ENCODE measurements at places on chromosomes 2 and 18.

- DNase-seq = no peak
Observed at GRCh38 chr2:11161747-11162146, 6.5 kb downstream of the SLC66A3 start.

DNA sequence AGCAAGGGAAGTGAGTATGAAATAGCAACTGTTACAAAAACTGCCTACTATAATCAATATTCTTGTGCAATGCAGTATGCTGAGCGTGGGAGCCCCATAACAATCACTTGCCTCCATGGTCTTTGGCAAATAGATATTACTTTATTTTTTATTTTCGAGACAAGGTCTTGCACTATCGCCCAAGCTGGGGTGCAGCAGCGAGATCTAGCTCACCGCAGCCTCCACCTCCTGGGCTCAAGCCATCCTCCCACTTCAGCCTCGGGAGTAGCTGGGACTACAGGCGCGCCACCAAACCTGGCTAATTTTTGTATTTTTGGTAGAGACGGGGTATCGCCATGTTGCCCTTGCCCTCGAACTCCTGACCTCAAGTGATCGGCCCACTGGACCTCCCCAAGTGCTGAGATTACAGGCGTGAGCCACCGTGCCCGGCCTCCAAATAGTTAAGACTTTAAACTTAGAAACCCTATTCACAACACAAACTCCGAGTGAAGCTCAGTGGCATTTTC lies 1.2 kb upstream of the CCNT2 start:
- peak; percentile 21 for DNase-seq

GRCh38 chr2:101516823-101517690 lies 42.1 kb upstream of the RFX8 start:
- DNase-seq = no peak

GRCh38 chr2:163752267-163752666 lies 16.5 kb upstream of the FIGN start:
- DNase-seq = no peak

DNA sequence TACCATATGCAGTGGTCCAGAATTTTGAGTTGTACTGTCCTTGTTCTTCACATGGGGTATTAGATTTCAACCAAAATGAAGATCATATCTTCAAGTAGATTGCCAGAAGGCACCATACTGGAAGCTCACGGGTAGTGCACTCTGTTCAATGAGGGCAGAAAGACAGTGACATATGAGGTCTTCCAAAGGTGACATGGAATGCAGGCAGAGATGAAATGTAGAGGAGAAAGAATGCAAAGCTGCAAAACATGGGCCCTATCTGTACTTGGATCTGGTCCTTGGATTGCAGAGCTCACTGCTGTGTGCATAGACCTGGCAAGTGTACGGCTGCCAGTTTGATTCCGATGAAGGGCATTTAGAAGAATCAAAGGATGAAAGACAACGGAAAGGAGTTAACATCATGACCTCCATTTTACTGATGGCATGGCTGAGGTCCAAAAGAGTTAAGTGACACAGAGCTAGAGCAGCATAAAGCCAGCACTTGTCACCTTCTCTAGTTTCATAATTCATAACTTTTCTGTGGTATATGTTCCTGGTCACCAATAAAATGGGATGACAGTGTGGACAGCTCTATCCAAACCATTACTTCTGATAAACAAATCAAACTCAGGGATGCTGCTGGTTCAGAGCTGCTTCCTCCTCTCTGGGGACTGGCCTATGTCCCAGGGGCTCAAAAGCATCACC lies 64.7 kb downstream of the BCL2 start:
- DNase-seq = no peak

DNA sequence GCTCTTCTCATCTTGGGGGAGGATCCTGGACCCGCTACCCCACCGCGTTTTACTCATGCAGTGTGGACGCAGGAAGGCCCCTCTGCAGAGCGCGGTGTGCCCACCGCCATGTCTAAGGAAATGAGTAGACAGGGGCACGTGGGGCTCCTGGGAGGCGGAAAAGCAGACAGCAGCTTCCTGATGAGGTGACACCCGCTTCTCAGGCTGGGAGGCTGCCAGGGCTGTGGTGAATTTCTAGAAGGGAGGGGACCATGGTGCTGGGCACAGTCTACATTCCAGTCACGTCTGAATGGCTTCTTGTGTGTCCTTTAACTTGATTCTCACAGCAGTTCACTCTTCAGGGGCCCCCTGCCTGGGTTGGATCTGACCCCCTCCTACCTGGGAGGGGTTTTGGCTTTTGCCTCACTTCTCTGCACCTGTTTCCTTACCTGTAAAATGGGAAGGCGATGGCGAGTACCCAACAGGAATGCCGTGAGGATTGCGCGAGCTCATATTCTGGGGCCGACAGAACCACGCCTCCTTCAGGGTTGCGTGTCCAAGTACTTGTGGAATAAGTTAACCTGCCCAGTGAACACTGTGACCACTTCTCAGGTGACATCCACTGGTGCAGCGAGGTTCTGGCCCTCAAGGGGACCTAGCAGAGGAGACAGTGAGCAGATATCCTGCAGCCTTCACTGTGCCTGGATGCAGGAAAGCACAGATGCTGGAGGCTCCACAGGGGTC lies 32.3 kb upstream of the MBP start:
- DNase-seq = peak; percentile 13

GRCh38 chr2:9690716-9691498 lies 60.1 kb upstream of the YWHAQ start:
- no peak for DNase-seq

DNA sequence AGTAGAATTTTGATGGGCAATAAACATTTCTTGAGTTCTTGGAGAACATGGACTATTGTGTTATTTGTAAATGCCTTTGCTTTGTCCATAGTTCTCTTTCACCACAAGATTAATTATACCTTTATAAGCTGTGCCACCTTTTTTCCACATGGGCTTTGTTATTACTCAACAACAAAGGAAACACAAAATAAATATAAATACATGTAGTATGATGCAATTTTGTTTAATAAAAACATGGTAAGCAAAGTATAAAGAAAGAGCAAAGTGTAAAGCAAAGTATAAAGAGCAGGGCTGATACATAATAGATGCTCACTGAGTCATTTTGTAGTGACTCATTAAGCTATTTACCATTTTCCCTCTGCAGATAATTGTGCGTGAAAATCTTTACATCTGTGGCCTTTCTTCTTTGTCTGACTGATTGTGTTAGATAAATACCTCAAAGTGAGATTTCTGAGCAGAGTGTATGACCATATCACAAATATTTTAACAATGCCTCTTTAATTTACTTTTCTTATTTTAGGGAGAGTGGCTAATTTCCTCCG lies 80.9 kb downstream of the CERS6 start:
- no peak for DNase-seq

DNA sequence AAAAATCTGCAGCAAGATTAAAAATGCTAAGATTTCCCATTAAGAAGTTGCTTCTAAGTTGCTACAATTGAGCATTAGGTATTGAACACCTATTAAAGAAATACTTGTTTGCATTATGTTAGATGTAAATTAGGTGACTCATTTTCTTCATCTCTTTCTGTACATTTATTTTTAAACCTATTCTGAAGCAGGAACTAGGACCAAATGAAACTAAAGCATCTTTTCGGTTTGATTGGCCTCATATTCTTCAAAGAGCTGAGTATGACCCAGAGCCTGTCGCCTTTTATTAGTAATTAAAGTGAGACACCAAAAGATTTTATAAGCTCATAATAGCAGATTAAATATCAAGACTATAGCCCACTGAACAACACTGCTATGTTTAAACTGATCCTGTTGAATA lies 83.4 kb upstream of the ZEB2 start:
- DNase-seq = no peak

GRCh38 chr2:168912901-168913369 lies 11.8 kb downstream of the G6PC2 start:
- DNase-seq = no peak

DNA sequence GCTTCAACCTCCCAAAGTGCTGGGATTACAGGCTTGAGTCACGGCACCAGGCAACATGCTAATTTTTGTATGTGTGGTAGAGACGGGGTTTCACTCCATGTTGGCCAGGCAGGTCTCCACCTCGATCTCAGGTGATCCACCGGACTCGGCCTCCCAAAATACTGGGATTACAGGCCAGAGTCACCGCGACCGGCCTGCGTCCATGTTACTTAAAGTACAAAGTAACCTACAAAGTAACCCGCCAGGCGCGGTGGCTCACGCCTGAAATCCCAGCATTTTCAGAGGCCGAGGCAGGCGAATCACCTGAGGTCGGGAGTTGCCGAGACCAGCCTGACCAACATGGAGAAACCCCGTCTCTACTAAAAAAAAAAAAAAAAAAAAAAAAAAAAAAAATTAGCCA lies 1.1 kb upstream of the ANKRD30B start:
- DNase-seq = no peak

DNA sequence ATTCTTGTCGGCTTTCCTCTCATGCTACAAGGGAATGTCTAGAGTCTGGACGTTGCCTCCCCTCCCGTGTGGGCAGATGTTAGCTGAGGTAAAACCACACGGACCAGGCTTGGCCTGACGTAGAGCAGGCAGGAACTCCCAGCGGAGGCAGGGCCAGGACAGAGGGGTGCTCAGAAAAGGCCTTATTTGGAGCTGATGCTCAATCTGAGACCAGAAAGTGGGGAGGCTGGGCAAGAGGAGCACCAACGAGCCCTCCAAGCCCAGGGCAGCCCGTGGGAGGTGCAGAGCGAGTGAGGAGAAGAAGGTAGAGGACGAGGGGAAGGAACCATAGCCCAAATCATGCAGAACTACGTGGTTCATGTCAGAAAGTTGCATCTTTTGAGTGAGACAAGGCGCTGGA lies 9.0 kb downstream of the TEX51 start:
- DNase-seq = no peak

- DNase-seq = no peak
Observed at GRCh38 chr2:23019476-23019875, 365.5 kb upstream of the KLHL29 start.

GRCh38 chr2:216117561-216118340 lies 8.6 kb downstream of the XRCC5 start:
- DNase-seq = no peak

DNA sequence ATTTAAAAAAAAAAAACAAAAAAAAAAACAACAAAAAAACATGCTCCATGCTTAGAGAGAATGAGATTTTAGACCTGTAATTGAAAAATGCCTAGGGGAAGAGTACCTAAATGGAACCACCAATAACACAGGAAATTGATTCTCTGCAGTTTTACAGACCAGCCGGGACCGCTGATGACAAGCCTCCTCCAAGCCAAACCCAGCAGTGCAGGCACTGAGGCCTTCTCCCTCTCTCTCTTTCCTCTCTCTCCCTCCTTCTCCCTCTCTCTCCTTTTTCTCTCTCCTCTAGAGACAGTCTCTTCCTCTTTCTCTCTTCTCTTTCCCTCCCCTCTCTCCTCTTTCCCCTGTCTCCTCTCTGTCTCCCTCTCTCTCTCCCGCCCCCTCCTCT lies 228.8 kb upstream of the COPS8 start:
- no peak for DNase-seq

DNA sequence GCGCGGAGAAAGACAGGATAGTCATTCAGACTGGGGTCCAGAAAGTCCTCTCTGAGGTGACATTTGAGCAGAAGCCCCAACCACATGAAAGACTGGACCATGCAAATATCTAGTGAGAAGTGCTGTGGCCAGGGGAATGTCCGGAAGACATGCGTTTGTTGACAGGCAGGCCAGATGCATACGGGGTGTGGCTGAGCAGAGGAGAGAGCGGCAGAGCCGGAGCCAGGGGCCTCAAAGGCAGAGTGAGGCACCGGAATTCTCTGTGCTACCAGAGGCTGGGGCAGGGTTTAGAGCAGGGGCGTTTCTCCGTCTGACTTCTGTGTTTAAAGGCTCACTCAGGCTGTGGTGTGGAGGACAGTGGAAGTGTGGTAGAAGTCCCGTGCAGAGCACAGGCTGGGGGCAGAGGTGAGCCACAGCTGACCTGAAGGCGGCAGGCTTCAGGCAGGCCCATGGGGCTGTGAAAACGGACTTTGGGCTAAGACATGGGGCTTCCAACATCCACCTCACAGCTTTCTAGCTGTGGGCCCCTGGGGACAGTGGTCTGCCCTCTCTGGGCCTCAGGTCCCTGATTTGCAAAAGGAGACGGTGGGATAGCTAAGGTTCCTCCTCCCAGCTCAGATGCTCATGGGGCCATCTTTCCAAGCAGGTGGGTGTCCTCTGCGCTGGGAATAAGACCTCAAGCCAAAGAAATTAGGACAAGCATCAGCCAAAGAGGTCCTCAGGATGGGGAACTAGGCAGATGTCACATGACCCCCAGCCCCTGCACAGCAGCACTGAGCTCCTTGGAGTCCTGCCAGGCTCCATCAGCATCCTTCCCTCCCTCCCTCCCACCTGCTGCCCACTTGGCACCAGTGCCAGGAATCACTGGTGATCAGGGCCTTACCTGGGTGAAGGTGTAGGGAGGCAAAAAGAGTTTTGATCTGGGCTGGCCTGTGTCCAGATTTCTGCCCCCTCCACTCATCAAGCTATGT lies 11.2 kb downstream of the RUFY4 start:
- DNase-seq = peak; percentile 73

DNA sequence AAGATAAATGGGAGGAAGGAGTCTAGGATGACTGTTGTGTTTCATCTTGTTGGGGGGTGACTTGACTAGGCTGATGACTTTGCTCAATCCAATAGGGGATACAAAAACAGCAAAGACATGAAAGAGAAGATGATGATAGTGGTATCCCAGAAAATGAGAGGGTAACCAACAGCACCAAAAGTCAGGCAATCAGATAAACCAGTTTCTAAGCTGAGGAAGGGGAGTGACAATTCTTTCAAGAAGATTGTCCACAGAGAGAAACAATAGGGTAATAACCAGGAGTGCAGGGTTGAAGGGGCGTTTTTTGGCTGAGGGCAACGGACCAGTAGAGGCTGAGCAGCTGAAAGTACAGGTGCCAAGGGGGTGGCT lies 7.7 kb upstream of the KCMF1 start:
- DNase-seq = no peak

- DNase-seq = peak; percentile 32
Observed at GRCh38 chr18:23871410-23871809, 143.1 kb upstream of the TTC39C start.

- DNase-seq = peak; percentile 15
Observed at GRCh38 chr2:190466819-190467446, 58.8 kb downstream of the MFSD6 start.

DNA sequence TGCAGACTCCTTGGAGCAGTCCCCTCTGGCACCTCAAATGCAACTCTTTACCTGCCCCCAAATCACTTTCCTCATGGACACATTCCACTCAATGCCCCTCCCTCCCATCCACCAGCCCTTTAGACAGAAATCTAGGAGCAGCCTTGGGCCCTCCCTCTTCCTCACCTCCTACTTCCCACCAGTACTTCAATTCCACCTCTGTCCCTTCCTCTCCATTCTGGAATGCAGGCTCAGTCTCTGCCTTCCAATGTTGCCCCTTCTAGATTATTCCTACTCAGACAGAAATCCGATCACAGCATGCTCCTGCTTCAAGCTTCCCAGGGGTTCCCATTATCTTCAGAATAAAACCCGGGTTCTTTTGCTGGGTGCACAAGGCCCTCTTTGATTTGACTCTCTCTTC lies 62.1 kb downstream of the MTHFD2 start:
- no peak for DNase-seq

DNA sequence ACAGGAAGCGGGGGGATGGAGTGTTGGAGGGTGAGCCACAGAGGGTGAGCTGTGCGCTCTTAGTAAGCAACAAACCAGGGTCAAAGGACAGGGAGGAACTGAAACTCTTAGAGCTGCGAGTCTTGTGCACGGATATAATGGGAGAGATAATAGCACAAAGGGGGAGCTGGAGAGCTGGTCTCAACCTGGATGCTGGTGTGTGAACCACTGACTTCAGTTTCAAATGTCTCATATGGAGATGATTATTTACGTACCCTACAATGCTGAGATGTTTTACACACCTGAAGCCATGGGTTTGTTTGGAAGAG lies 35.9 kb downstream of the PTGR3 start:
- DNase-seq = peak; percentile 88

Data from RPMI8226 (cell line).